ENCODE measurements at places on chromosomes 3 and 15. TPM values are rescaled to one million over a fixed set of nuclear protein-coding genes. Genes with fewer than 3 reads are reported as not detected.

Gene CBLB
- total RNA-seq, result 120 TPM

Gene IQCF5
- total RNA-seq, result not detected

Gene ZNF80
- total RNA-seq, result 0.88 TPM

Gene FBXO40
- total RNA-seq, result not detected

GRCh38 chr3:47250309-47251060 lies 32.1 kb downstream of the KIF9 start:
- no peak for DNase-seq
- no peaks in the 10 kb centered on the region for H3K27me3 ChIP-seq

DNA sequence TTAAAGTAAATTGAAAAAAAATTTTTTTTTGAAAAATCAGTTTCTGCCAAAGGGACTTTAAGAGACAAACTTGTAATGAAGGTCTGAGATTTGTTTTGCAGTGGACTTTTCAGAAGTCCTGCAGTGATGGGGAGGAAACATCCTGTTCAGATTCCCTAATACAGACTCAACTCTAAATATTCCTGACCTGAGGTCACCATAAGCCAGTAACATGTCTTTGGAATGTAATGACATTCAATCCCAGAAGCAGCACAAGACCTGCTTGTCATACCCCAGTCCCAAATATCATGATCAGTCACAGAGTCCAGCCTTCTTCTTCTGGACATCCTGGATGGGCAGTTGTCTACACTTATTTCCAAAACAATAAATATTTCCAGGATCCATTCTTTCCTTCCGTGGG lies 53.6 kb downstream of the TMEM39A start:
- H3K36me3 ChIP-seq, result no peaks in the 10 kb centered on the region
- no peaks in the 10 kb centered on the region for H3K4me1 ChIP-seq
- no peak overlapping the region for H3K27ac ChIP-seq
- DNase-seq, result no peak

DNA sequence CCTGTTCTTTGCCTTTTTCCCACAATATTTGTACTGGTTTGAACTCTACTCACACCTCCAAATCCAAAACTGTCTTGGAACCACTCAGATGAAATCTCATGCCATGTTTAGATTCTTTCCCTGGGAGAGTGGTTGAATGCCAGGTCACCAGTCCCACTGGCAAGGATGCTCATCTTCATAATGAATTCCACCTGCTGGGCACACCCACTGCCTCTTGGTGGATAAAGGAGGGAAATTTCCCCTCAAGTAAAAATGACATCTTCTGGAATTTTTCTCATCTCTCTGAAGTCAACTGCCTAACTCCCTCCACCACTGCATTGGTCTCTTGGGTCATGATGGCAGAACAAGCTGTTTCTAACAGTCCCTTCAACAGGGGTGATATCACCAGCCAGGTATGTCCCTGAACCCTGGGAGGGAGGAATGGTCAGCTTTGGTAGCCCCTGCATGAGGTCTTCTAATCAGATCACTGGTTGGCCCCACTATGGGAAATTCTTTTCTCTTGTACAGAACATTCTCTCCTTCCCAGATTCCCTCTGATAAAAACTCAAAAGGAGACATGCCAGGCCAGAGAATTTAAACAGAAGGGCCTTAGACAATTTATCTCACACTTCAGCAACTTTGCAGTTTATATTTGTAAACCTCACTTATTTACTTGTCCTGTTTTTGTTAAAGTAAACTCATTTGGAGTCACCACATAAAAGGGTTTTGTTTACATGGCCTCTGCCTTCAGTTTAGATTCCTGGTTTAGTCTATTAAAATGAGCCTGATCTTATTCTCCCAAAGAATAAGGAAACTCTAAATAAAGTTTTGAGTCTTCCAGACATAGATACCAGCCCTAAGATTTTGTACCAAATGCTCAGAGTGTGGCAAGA lies 143.4 kb downstream of the WNT5A start:
- H3K36me3 ChIP-seq, result no peaks in the 10 kb centered on the region
- H3K4me1 ChIP-seq, result no peaks in the 10 kb centered on the region
- no peak overlapping the region for H3K27ac ChIP-seq
- H3K27me3 ChIP-seq, result no peaks in the 10 kb centered on the region
- no peak for DNase-seq

GRCh38 chr3:133236901-133237300 lies 163.0 kb upstream of the BFSP2 start:
- H3K4me3 ChIP-seq, result no peak overlapping the region
- H3K27ac ChIP-seq, result no peak overlapping the region
- H3K27me3 ChIP-seq, result no peaks in the 10 kb centered on the region

DNA sequence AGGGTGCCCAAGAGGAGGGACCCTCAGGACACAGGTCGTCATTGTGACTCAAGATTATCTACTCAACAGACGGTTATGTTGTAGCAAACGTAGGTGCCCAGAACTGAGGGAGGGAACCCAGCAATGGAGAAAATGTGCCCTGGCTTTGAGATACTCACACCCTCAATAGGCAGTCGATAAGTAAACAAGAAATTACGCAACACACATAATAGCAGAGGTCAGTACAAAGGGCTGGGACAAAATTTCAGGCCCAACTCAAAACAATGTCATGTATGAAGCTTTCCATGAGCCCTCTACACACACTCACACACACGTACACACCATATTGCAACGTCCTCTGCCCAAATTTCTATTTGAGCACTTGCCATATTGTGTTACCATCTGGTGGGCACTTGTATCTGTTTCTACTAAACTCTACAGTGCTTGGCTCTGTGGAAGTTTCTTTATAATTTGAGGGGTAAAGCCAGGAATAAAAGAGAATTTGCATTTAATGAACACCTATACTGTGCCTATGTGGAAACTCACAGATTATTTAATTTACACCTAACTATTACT lies 114.6 kb upstream of the TRIM42 start:
- no peaks in the 10 kb centered on the region for H3K4me1 ChIP-seq
- DNase-seq, result no peak
- H3K4me3 ChIP-seq, result no peak overlapping the region
- no peaks in the 10 kb centered on the region for H3K36me3 ChIP-seq
- peaks cover 9% of the 10 kb centered on the region for H3K27me3 ChIP-seq
- H3K27ac ChIP-seq, result no peak overlapping the region

DNA sequence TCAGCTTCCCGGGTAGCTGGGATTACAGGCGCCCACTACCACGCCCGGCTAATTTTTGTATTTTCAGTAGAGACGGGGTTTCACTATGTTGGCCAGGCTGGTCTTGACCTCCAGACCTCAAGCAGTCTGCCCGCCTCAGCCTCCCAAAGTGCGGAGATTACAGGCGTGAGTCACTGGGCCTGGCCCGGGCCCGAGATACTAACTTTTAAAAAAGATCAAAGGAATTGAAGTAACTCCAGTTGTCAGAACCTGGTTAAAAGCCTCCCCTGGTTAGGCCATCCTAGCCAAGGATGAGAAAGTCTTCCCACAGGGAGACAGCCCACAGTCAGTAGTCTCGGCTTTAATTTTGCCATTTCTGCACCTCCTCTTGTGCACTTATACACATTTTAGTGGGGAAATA lies 212.3 kb upstream of the MCTP2 start:
- H3K27ac ChIP-seq, result no peak overlapping the region
- H3K27me3 ChIP-seq, result no peaks in the 10 kb centered on the region
- H3K4me1 ChIP-seq, result no peaks in the 10 kb centered on the region
- H3K4me3 ChIP-seq, result no peak overlapping the region
- no peaks in the 10 kb centered on the region for H3K36me3 ChIP-seq

GRCh38 chr15:80203361-80203885 lies 48.6 kb downstream of the CTXND1 start:
- DNase-seq, result no peak
- no peaks in the 10 kb centered on the region for H3K27me3 ChIP-seq
- no peak overlapping the region for H3K4me3 ChIP-seq
- no peaks in the 10 kb centered on the region for H3K36me3 ChIP-seq
- H3K27ac ChIP-seq, result no peak overlapping the region

DNA sequence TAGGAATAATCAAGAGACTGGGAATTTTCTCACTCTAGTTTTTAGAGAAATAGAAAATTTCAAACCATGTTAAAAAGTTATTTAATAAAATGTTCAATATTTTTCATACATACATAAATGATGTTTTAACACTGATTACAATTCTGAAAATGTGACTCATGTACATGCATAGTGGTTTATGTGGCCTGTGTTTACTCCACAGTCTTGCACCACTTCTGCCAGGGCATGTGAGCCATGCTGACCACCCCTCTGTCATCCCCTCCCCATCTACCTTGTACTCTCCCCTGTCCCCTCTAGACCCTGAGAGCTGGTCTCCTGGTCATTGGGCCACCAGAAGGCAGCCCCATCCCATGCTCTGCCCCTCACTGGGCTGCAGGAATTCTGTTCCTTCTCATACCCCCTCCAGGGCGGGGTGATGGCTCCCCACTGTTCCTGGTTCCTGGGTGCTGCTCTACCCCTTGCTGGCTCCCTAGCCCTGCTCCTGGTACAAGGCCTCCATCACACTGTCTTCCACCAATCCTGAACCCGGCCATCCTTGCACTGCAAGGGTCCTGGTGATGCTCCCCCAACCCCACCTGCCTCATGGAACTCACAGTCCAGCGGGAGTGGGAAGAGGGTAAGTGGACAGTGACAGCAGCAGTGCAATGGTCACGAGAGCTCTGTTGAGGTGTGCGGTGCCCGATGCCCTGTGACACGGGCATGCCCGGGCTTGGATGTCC lies 24.2 kb upstream of the SLC41A3 start:
- no peak overlapping the region for H3K4me3 ChIP-seq
- H3K27me3 ChIP-seq, result peaks cover 6% of the 10 kb centered on the region
- H3K36me3 ChIP-seq, result no peaks in the 10 kb centered on the region
- no peak overlapping the region for H3K27ac ChIP-seq

DNA sequence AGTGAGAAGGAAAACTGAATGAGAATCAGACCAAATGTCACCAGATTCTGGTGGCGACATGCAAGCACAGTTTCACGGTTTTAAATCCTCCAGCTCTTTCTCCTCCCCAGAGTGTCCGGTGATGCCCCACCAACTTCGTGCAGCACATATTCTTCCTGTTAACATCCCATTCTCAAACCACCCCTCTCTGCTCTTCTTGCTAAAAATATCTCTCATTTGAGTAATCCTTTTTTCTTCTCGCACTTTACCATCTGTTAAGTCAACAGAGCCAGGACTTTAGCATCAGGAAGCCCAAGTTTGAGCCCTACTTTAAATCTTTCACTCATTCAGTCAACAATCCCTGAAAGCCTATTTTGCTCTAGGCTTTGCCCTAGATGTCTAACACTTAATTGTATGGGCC lies 68.2 kb upstream of the VGLL4 start:
- no peak overlapping the region for H3K27ac ChIP-seq
- H3K4me3 ChIP-seq, result no peak overlapping the region
- H3K27me3 ChIP-seq, result no peaks in the 10 kb centered on the region
- no peaks in the 10 kb centered on the region for H3K36me3 ChIP-seq

- no peaks in the 10 kb centered on the region for H3K27me3 ChIP-seq
- peaks cover 8% of the 10 kb centered on the region for H3K4me1 ChIP-seq
These were observed 5.9 kb downstream of the LRRC28 start for GRCh38 chr15:99257107-99257750.

- H3K27me3 ChIP-seq, result no peaks in the 10 kb centered on the region
- no peak overlapping the region for H3K4me3 ChIP-seq
- H3K4me1 ChIP-seq, result no peaks in the 10 kb centered on the region
- no peak overlapping the region for H3K27ac ChIP-seq
These were observed 19.4 kb upstream of the UBE2E2 start for GRCh38 chr3:23183731-23184130.

DNA sequence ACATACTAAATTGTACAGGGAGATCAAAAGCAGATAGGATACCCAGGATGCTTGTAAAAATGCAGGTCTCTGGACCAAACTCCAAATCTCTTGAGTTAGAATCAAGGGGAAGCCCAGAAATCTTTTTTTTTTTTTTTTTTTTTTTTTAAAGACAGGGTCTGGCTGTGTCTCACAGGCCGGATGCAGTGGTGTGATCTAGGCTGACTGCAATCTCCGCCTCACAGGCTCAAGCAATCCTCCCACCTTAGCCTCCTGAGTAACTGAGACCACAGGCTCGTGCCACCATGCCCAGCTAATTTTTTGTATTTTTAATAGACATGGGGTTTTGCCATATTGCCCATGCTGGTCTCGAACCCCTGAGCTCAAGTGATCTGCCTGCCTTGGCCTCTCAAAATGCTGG lies 373.5 kb downstream of the SHQ1 start:
- H3K4me1 ChIP-seq, result no peaks in the 10 kb centered on the region
- no peak overlapping the region for H3K27ac ChIP-seq
- no peak overlapping the region for H3K4me3 ChIP-seq
- DNase-seq, result no peak
- H3K27me3 ChIP-seq, result no peaks in the 10 kb centered on the region
- H3K36me3 ChIP-seq, result no peaks in the 10 kb centered on the region

- no peaks in the 10 kb centered on the region for H3K27me3 ChIP-seq
- peak overlapping the region; percentile 91 for H3K4me3 ChIP-seq
- H3K4me1 ChIP-seq, result peaks cover 30% of the 10 kb centered on the region
- H3K36me3 ChIP-seq, result no peaks in the 10 kb centered on the region
- peak; percentile 73 for DNase-seq
- H3K27ac ChIP-seq, result peak overlapping the region; percentile 83
These were observed 1.0 kb downstream of the PAK2 start for GRCh38 chr3:196740481-196741248.
